ENCODE measurements at places on chromosomes 5 and 9.

DNA sequence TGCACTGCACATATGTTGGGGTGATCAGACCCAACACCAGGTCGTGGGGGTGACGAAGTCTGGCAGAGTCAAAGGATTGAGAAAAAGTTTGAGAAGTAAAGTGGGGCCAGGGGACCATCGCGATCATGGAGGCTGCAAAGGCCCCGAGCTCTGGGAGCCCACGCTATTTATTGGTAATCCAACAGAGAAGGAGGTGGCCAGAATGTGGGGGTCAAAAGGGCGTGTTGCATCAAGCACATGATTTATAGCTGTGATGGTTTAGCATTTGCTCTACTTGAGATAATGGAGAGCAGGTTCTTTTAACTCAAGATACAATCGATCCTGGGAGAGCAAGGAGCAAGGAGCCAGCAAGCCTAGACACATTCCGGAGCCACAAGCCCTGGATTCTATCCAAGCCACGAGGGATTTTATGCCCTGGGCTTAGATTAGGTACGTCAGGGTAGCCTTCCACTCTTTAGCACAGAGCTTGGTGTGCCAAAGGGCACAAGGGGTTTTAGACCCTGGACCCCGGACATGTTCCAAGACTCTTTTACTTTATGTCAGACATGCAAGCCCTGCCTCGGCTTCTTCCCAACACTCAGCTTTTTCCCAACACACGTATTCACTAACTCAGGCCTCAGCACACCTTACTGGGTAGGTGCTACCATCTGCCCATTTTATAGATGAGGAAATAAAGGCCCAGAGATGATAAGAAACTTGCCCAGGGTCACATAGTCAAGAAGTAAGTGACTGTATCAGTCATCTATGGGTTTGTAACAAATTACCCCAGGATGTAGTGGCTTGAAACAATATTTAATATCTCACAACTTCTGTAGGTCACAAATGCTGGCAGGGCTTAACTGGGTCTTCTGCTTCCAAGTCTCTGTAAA is 39.5 kb downstream of the NSUN2 start:
- DNase-seq, result no peak

DNA sequence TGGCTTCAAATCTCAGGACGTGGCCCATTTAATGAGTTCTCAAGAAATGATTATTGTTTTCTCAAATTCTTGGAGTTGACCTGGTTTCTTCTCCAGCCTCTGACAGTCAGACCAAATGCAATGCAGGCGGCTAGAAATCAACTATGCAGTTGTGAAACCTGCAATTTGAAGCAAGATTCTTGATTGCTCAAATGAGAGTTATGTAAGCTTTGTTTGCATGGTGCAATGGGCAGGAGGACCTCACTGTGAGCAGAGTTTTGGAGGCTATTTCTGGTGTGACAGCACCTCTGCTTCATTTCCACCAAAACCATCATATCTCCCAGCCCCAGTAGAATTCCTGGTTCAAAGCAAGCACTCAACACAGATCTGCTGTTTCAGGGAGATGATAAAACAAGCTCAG is 500.0 kb upstream of the KLF4 start:
- DNase-seq, result no peak

DNA sequence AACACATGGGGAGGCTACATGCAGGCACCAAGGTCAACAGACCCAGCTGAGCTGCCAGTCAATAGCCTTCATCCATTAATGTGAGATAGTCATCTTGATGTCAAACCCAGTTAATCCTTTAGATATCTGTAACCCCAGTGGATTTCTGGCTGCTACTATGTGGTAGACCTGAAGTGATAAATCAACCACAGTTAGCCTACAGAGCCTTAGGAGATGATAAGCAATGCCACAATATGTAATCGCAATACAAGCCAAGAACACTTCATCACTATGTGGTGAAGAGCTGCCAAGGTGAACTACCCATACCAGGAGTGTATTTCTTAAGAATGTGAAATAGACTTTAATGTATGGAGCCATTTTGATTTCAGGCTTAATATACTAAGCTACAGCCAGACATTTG is 1175.5 kb downstream of the DTWD2 start:
- no peak for DNase-seq

DNA sequence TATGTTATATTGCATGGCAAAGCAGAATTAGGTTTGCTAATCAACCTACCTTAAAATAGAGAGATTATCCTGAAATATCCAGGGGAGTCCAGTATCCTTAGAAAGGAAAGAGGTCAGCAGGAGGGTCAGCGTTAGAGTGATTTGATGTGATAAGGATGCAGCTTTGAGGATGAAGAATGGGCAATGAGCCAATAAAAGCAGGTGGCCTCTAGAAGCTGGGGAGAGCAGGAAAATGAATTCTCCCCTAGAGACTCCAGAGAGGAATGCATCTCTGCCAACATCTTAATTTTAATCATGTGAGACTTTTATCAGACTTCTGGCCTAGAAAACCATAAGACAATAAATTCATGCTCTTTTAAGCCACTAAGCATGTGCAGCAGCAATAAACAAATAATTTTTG is 65.7 kb upstream of the SYK start:
- no peak for DNase-seq

GRCh38 chr9:110213413-110214044 is 5.6 kb upstream of the C9orf152 start:
- no peak for DNase-seq

- DNase-seq, result no peak
These were observed 32.4 kb upstream of the NFIB start for GRCh38 chr9:14346231-14346791.

- no peak for DNase-seq
These were observed 50.2 kb downstream of the FOCAD start for GRCh38 chr9:20734275-20734674.

- no peak for DNase-seq
These were observed 39.1 kb downstream of the COL23A1 start for GRCh38 chr5:178551059-178551458.

DNA sequence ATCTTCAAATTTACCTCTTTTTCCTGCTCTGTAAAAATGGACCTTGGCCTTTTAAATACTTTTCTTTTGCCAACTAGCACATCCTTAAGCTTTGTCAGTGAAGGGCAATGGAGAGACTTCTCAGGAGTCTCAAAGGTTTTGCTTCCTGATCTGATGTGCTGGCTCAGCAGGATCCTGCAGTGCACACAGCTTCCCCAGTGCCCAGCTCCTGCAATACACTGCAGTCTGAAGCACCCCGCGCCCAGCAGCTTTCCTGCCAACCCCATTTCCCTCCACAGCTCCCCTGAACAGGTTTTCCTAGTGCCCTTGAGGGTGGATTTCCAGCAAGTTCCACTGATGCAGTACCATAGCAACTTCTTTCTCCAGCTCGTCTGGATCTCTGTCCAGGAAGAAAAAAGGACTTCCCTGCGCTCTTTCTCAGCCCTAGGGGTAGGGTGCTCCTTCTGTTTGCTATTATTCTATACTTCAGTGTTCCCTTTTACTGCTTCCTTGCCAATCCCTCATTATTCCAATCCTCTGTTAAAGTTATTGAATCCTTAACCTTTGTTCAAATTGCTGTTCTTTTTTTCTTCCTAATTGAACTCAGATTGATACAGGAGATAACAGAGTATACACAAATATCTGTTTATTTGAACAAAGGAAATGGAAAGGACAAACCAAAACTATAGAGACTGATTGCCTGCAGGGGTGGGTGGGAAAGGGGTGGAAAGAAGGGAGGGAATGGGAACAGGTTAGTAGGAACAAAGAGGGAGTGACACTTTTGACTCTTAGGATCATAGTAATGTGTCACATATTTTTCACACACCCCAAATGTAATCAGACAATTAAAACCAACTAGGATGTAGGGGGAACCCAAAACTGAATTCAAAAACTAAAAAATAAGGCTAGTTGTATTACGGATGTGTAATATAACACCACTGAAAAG is 8.5 kb downstream of the SNAPC3 start:
- no peak for DNase-seq

GRCh38 chr9:12956805-12957204 is 182.0 kb downstream of the LURAP1L start:
- no peak for DNase-seq

Measured in stimulated activated CD8-positive, alpha-beta memory T cell treated with anti-CD3 and anti-CD28 coated beads, Interleukin-7, amount 100 ng/mL, for 1 hour (primary cell).